ENCODE measurements at places on chromosomes 11 and 22.

DNA sequence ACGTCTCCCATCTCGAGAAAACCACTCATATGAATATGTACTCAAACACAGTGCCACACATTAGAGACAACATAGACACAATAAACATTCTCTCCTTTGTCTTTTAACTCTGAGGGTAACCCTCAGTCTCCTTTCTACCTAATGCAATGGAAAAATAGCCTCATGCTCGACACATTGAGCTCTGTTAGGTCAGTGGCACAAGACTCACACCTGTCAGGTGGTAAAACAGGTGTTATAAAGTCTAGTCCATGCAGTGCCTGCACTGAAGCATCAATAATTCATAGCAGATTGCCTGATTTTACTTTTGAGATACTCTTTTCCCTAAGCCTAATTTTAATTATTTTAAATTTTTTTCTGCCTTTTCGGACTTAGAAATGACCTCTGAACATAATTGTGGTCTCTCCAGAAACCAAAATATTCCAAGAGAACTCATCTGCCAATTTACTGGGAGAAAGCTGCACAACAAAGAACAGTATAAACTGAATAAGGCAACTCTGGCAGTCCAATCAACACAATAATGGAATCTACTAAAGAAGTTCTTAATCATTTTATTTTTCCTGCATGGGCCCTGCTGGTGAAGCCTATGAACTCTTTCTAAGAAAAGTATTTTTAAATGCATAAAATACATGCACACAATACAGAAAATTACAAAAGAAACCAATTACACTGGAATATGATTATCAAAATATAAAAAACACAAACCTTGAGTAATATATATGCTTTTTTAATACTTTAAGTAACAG, 9.9 kb downstream of the RDX start:
- DNase-seq: no peak

GRCh38 chr11:41456269-41456668, 3.2 kb downstream of the LRRC4C start:
- no peak for DNase-seq

GRCh38 chr11:47991894-47992293, 11.5 kb downstream of the PTPRJ start:
- no peak for DNase-seq

DNA sequence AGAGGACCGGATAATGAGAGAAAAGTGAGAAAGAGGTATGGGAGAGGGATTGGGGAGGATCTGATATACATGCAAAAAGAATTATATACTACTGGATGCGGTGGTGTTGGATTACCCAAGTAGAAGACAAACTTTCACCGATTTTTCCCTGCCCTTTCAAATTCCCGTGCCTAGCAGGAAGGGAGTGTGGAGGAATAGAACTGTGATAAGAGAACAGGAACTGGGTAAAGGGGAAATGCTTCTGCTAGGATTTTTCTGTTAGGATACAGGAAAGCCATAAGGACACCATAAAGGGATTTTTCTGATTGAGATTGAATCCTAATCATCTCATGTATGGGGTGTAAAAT, 480 bp upstream of the MTMR2 start:
- DNase-seq: no peak

DNA sequence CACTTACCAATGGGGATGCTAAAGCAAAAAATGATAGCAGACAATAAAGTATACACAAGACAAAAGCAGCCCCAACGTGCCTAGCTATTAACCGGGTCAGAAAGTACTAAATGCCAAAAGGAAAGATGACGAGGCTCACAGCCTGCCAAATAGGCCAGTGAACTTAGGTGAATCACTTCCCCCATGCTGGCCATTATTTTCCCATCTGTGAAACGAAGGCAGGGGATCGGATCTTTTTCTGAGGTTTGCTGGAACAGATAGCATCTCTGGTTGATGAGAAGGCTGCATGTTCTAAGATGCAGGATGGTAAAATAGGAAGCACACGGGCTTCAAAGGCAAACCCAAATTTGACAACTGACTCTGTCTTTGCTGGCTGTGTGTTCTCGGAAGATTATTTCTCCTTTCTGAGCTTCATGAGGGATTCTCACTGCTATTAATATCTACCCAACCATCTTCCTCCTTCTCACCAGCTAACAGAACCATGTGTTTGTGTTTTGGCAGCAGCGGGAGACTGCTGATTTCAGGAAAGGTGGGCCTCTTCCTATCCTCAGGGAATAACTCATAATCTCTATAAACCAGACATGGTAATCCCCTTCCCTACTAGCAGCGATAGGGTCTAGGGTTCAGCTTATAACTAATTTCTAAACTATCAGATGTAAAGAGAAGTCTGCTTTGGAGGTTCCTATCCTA, 390.7 kb downstream of the LARGE1 start:
- no peak for DNase-seq

- no peak for DNase-seq
These were observed 11.5 kb upstream of the FOLR3 start for GRCh38 chr11:72124046-72124445.

DNA sequence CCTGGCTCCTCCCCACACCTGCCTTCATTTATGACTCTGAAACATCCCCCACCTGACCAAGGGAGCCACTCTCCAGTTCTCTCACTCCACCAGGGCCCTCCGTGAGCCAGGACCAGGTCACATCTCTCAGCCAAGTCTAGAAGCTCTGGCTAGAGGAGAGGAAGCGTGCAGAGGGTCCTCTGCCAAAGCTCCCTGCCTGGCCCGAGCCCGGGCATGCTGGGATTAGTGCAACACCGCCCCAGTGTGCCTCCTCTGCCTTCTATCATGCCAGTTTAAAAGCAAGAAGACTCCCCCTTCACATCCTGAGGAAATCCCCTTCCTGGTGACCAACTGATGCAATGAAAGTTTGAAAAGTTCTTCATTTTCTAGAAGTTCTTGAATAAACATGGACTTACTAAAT, 23.5 kb downstream of the TP53AIP1 start:
- DNase-seq: no peak

GRCh38 chr11:35104655-35105054, 34.3 kb upstream of the CD44 start:
- no peak for DNase-seq

DNA sequence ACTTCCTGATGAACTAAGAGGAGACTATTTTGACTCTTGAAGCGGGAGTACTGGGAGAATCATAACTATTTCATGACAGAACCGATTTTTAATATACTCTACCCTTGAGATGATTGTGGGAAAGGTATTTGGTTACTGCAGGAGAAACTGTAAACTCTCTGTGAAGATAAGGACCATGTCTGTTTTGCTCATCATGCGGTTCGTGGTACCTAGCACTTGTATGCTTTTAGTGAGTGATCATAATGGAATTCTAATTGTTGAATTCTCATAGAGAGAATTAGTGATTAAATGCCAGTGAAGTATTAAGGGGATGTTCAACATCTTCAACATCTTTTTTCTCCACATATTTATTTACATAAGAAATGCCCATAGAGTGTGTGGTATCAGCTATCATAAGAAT, 11.4 kb downstream of the AASDHPPT start:
- no peak for DNase-seq

- no peak for DNase-seq
These were observed 68.3 kb downstream of the BCR start for GRCh38 chr22:23248583-23248982.

DNA sequence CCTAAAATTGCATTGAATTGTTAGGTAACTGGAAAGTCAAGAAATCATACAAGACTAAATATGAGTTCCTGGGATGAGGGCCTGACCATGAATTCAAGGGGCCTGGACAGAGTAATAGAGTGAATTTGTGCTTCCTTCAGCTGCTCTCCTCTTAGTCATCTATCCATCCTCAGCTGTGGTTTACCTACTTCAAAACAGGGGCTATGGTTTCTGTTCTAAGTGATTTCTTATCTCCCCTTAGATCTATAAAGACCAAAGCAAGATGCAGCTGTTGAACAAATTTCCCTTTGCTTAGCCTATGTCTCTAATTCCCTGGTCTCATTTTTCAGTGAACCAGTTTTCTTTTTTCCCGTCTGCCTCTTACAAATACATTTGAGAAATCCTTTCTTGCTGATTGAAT, 428.5 kb downstream of the FAM181B start:
- DNase-seq: no peak

DNA sequence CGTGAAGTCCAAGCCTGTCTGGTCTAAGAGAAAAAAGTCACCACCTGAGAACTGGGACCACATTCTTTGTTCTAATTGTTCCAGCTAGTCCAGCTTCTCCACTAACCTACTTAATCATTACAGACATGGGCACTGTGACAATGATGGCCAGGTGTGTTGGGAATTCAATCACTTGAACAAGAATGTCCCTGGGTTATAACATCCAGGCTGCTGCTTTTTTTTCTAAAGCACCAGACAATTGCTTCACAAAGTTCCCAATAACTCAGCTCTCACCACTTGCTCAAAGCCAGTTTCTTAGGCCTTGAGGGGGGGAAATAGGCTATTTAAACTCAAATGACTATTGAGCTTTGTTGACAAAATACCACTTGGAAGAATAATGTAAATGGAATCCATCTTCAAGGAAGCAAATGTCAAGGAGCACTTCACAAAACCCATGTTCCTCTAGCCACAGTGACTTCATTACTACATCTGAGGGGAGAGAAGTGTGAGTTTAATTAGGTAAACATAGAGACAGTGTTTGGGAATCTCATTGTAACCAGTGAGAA, 80.3 kb downstream of the ME3 start:
- no peak for DNase-seq

GRCh38 chr11:32172848-32173834, 82.3 kb downstream of the RCN1 start:
- peak; percentile 39 for DNase-seq

DNA sequence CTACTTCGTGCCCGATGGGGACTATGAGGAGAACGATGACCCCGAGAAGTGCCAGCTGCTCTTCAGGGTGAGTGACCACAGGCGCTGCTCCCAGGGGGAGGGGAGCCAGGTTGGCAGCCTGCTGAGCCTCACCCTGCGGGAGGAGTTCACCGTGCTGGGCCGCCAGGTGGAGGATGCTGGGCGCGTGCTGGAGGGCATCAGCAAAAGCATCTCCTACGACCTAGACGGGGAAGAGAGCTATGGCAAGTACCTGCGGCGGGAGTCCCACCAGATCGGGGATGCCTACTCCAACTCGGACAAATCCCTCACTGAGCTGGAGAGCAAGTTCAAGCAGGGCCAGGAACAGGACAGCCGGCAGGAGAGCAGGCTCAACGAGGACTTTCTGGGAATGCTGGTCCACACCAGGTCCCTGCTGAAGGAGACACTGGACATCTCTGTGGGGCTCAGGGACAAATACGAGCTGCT, 751 bp downstream of the FIBIN start:
- no peak for DNase-seq

DNA sequence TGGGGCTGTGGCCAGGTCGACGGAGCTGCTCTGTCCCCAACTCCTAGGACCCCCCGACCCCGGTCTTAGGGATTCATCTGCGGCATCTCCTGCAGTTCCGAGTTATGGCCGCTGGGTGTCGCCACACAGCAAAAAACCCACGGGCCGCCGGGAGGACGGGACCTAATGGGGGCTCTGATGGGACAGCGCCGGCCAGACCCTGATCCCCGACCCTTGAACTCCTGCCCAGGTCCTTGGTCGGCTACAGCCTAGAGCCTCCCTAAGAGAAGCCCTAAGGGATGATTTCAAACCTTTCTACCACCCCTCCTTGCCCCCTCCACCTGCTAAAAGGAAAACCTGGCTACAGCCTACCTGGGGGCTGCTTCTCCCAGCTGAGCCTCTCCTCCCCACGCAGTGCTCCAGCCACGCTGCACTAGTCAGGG, 30.8 kb upstream of the LRRC10B start:
- DNase-seq: no peak

DNA sequence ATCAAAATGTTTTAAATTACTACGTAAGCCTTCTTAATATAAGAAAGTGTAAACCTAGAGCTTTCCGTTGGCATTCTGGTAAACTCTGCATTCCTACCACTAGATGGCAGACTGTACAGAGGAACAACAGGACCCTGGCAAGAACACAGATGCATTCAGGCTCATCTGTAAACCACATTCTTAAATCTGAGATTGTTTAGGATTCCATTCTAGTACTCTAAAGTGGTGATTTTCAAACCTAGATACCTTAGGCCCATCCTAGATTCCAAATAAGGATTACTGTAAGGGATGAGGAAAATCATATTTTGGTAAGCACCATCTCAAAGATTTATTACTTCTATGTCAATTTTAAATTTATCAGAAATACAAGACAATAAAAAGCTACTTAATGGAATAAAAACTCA, 26.9 kb downstream of the PICALM start:
- DNase-seq: peak; percentile 88

GRCh38 chr11:94028436-94028835, 7.3 kb downstream of the HEPHL1 start:
- DNase-seq: peak; percentile 70

GRCh38 chr11:134522782-134523570, 110.9 kb upstream of the B3GAT1 start:
- no peak for DNase-seq

- DNase-seq: peak; percentile 65
These were observed 89.9 kb downstream of the MTNR1B start for GRCh38 chr11:93059117-93059957.

- DNase-seq: no peak
These were observed 6.8 kb downstream of the FUT4 start for GRCh38 chr11:94550513-94550912.

GRCh38 chr11:104876861-104877431, 21.3 kb downstream of the CASP12 start:
- no peak for DNase-seq

- no peak for DNase-seq
These were observed 31.4 kb downstream of the PAK1 start for GRCh38 chr11:77442394-77443053.

DNA sequence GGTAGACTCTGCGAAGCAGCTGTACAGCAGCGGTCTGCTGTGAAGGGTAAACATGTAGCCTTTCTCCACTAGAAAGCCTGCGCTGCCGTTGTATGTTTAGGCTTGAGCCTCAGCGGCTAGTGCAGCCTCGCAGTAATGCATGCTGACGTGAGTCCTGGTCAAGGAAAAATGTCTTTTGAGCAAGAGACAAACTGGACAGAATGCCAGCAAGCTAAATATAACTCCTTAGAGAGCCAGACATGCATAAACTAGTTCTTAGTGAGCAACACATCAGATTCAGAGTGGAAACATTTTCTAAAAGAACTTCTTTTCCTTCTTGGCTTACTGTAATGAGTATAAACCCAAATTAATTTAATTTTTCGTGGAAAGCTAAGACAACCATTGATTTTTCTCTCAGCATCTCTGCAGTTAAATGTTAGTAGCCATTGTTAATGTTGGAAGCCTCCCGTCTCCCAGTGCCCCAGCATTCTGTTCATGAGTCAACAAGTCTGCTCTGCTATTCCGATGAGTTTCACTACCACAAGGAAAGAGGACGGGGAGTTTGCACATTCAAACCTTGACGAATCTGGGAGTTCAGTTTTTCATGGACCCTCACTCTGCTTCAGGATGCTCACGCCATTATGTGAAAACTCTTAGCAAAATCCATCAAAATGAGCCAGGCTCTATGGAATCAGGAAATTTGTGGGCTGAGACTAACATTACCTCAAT, 51.4 kb downstream of the JAM3 start:
- DNase-seq: peak; percentile 91

Measured in AG04450 (cell line).